ENCODE measurements at places on chromosomes 13 and 19.

DNA sequence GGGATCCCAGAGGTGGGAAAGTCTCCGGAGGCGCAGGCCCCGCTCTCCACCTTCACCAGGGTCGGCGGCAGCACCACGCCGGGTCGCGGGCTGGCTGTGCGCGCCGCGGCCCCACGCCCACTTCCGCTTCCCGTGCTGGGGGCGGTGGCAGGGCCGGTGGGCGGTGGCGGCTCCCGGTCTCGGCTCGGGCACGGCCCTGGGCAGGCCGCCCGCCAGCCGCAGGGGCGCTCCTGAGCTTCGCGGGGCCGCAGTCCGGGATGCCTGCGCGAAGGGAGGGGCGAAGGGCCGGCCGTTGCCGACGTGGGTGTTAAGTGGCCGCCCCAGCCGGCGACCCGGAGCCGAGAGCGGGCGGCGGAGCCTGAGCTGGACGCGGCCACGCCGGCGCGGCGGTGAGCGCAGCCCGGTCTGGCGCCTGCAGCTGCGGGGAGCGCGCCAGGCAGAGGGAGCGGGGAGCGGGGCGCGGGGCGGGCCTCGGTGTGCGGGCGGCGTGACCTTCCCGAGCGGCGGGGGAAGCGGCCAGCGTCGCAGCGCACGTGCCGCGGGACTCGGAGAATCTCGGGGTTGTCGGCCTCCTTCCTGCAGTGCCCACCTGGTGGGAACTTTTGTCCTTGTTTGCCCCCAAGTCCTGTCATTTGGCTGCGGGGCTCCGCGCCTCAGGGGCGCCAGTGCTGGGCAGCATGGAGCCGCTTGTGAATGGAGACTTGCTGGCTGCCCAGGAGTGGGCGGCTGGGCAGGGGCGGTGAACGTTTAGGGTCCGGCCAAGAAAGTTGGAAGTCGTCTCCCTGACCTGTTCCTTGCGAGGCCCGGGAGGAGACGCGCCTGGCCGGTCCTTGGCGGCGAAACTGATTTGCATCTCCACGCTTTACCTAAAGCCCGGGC, at the start of gene SLC25A15:
Gene SLC25A15, plus strand, starts transcription at position 337 of the 879 bp plus-strand sequence. CDS start 3,616 bp downstream, outside the sequence.
- peak; percentile 87 for DNase-seq

DNA sequence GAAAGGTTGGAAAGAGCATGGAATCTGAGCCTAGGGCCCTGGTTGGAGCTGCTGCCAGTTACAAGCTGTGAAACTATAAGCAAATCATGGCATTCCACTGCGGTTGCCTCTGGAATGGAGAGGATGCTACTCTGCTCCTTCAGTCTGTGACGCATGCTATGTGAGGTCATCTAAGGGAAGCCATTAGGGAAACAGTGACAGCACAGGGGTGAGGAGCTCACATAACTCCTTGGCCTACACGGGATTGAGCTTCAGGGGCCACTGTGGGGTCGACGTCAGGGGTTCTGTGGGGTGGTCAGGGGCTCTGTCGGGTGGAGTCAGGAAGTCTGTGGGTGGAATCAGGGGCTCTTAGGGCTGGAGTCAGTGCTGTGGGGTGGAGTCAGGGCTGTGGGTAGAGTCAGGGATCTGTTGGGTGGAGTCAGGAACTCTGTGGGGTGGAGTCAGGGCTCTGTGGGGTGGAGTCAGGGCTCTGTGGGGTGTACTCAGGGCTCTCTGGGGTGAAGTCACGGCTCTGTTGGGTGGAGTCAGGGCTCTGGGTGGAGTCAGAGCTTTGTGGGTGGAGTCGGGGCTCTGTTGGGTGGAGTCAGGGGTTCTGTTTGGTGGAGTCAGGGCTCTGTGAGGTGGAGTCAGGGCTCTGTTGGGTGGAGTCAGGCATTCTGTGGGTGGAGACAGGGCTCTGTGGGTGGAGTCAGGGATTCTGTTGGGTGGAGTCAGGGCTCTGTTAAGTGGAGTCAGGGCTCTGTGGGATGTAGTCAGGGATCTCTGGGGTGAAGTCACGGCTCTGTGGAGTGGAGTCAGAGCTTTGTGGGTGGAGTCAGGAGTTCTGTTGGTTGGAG, 35.8 kb upstream of the MEDAG start:
- no peak for DNase-seq

DNA sequence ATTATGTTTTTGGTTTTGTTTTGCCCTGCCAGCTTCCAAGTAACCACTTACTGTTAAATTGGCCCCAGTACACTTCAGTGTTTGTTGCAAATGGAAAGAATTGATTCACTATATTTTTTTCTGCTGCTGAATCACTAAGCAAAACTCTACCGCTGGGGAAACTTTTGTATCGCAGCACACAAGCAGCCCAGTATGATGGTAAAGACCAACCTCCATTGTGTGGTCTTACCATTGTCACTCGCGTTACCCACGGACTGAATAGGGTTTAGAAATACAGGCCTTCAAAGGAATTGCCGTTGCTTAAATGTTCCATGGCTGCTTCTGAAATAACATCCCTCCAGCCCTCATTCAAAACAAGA, 7.9 kb downstream of the SPATA13 start:
- no peak for DNase-seq

DNA sequence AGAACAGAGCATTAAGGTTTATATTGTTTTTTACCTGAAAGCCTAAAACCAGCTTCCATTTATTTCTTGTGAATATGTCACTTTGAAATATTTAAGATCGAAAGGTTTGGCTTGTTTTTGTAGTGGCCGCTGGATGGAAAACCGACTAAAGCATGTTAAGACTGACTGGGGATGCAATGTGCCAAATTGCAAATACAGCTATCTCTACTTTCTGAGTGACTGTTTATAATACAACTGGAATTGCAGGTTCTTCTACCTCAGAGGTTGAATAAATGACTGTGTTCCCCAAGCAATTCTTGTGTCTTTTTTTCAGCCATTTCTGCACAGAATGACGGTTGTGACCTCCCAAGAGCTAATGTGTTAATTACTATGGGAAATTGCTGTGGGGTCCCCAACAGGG, 50.0 kb upstream of the TMTC4 start:
- DNase-seq = no peak

DNA sequence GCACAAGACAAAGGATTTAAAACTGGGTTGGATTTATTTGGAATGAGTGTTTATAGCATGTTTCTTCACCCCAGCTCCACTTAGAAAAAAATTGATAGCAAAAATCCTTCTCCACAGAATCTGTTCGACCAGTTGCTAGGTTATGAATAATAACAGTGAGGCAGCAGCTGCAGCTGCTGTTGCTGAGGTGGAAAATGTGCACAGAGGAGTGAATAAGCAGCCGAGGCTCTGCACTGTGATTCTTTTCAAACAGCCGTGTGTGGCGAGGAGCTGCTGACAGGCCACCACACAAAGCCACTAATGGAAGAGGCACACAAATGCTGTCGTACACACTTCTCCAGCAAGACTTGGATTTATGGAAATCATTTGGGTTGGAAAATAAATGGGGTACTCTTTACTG, 6.4 kb upstream of the RASL11A start:
- peak; percentile 73 for DNase-seq

GRCh38 chr13:36345438-36346221, 564 bp downstream of the SPART start:
- DNase-seq = peak; percentile 82

DNA sequence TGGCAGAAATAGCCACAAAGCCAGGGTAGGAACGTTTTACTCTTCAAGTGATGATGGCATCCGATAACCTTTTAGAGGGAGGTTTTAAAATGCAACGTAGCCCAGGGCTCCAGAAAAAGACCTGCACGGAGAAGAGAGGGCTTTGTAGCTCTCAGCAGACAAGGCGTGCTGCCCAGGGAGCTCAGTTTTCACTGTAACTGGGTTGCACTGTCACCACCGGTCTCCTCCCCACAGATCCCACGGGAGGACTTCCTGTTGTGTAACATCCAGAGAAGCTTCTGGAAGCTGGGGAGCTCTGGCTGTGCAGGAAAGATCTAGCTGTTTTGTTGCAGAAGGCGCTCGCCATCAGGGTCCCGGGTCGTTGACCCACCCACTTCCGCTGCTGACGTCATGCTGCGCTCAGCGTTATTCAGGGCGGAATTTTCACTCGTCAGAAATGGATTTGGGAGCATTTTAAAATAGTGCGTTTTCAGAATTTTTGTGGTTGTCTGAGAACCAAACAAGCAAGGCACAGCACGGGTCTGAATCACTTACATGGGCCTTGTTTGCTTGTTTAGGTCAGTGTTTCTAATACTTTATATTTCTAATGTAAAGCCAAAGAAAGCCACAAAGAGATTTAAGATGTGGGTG, 50.8 kb downstream of the ATP11A start:
- DNase-seq = no peak

- DNase-seq = no peak
Measured at GRCh38 chr19:50371914-50372475, 4.3 kb upstream of the NR1H2 start.

DNA sequence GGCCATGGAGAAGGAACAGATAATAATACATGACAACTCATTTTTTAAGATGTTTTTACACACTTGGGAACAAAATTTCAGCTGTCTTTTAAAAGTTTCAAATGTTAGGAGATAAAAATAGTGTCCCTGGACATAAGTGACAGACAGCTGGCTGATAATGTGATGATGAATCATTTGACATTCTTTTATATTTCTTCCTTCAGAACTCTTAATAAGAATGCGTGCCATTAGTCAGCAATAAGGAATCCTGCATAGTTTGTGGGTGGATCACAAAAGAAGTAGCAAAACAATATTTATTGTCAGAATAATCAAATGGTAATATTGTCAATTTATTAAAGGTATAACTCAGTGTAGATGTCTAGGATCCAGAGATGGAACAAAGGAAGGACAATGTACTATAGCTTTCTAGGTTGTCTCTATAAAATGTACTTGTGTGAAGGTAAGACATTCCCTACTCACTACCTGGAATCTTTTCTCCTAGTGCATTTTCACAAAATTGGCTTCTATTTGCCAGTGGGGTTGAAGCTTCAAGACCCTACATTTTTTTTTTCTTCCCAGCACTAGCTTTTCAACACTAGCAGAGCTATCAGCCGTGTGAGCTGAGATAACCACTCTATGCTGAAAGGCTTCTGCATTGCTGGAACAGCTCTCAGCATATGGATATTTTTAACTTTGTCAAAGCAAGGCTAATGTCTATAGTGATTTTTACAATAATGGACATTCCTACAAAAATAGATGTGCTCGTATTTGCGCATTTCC, 175.6 kb upstream of the SLITRK6 start:
- no peak for DNase-seq

DNA sequence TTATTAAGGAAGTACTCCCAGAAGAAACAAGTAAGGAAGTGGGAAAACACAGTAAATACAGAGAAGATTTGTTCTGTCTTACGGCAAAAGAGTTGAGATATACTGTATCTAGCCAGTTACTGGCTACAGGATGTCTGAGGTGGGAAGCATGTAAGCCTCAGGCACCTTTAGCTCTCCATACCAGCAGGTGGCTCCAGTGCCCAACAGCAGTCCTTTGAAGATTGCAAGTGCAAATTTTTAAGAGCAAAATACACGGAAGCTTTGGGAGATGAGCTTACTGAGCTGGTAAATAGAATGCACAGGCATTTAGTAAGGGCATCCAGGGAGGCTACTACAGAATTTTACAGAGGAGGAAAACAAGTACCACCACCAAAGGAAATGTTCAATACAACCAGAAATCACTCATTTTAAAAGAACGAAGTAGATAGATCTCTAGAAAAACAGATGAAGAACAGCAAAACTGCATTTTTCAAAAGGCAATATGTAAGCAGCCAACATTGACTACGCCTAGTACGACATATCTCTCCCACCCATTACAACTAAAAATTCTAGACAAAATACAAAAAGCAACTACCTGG, 57.9 kb upstream of the VSTM2B start:
- DNase-seq = no peak

- no peak for DNase-seq
Measured at GRCh38 chr13:85427416-85427815, 371.8 kb downstream of the SLITRK6 start.

GRCh38 chr19:56177564-56178243, 1.9 kb downstream of the GALP start:
- DNase-seq = no peak

DNA sequence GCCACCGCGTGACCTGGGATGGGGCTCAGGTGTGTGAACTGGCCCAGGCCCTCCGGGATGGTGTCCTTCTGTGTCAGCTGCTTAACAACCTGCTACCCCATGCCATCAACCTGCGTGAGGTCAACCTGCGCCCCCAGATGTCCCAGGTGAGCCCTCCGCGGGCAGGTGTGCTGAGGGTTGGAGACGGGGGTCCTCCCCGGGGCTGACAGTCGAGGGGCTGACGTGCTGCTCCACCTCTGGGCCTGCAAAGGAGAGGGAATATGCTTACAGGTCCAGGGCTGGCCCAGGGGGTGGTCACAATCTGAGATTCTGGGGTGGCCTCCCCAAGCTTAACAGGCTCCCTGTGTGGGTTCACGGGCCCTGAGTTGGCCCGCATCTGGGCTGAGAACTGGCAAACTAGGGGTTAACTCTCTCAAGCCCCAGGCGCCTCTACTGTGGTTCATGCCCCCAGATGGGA, 386 bp downstream of the VAV1 start:
- no peak for DNase-seq

GRCh38 chr19:31818798-31819105, 469.5 kb upstream of the TSHZ3 start:
- DNase-seq = no peak

GRCh38 chr19:4557144-4557970, 2.1 kb downstream of the SEMA6B start:
- no peak for DNase-seq
